ENCODE measurements at places on chromosomes 3 and 15. TPM values are rescaled to one million over a fixed set of nuclear protein-coding genes. Genes with fewer than 3 reads are reported as not detected.

INSYN1 gene
- 6.2 TPM for total RNA-seq

FANCD2OS gene
- not detected for total RNA-seq

LYZL4 gene
- not detected for total RNA-seq

PGBD4 gene
- total RNA-seq = 1.3 TPM

NMNAT3 gene
- 4.6 TPM for total RNA-seq

CCR9 gene
- total RNA-seq = not detected

PPIP5K1 gene
- total RNA-seq = 27.3 TPM

RYR3 gene
- total RNA-seq = 0.61 TPM

SH2D7 gene
- total RNA-seq = not detected

CYP1A1 gene
- 2.4 TPM for total RNA-seq

SAMMSON gene
- not detected for total RNA-seq

JMJD7 gene
- 36.7 TPM for total RNA-seq

SLC22A14 gene
- 0.20 TPM for total RNA-seq

ZWILCH gene
- 4.6 TPM for total RNA-seq

UCN2 gene
- total RNA-seq = not detected

ZNF80 gene
- not detected for total RNA-seq
